A549 treated with Hydrocortisone at 1 μM for 4 hours (cell line): ENCODE measurements at places on chromosomes 4 and X. TPM values are rescaled to one million over a fixed set of nuclear protein-coding genes. Genes with fewer than 3 reads are reported as not detected.

Gene KCND1
- total RNA-seq, result 0.88 to 1.3 TPM (median 0.92 TPM) in 5 replicates

Gene DGKQ
- 4.9 to 7.9 TPM (median 6.6 TPM) in 5 replicates for total RNA-seq

Gene MAGEB6B
- not detected in 5 replicates for total RNA-seq

Gene ETDB
- total RNA-seq, result not detected in 5 replicates

Gene TMPRSS11B
- not detected in 5 replicates for total RNA-seq

Gene ATOH1
- not detected in 5 replicates for total RNA-seq

Gene ARHGEF6
- total RNA-seq, result 0.11 to 0.25 TPM (median 0.18 TPM) in 5 replicates

Gene CENPE
- total RNA-seq, result 5.4 to 9.7 TPM (median 6.5 TPM) in 5 replicates

Gene GPRASP1
- 0.21 to 0.33 TPM (median 0.30 TPM) in 5 replicates for total RNA-seq

Gene JADE1
- 22.2 to 30.5 TPM (median 25.0 TPM) in 5 replicates for total RNA-seq

Gene SYP
- total RNA-seq, result 2.5 to 2.9 TPM (median 2.8 TPM) in 5 replicates

Gene SPARCL1
- total RNA-seq, result not detected in 5 replicates

Gene RAB40AL
- 0.15 to 0.23 TPM (median 0.22 TPM) in 4 of 5 replicates, not detected in the other for total RNA-seq

Gene PARM1
- 0.50 to 0.62 TPM (median 0.55 TPM) in 5 replicates for total RNA-seq

Gene SPANXD
- total RNA-seq, result 0.18 to 0.48 TPM in 2 of 5 replicates, not detected in the others

Gene CT45A3
- total RNA-seq, result 0.26 TPM in 1 of 5 replicates, not detected in the others

Gene SORBS2
- total RNA-seq, result 0.45 to 0.85 TPM (median 0.70 TPM) in 5 replicates

Gene MSX1
- total RNA-seq, result 5.3 to 8.9 TPM (median 8.6 TPM) in 5 replicates

Gene IL2RG
- total RNA-seq, result 0.09 to 0.32 TPM (median 0.23 TPM) in 3 of 5 replicates, not detected in the others

Gene SSX2
- total RNA-seq, result not detected in 5 replicates

Gene DMRTC1B
- total RNA-seq, result not detected in 5 replicates

Gene ATXN3L
- not detected in 5 replicates for total RNA-seq

Gene TKTL2
- not detected in 5 replicates for total RNA-seq

Gene GPAT3
- 28.7 to 37.0 TPM (median 33.5 TPM) in 5 replicates for total RNA-seq

Gene FAM184B
- 0.02 to 0.05 TPM (median 0.02 TPM) in 5 replicates for total RNA-seq

Gene NXF2
- total RNA-seq, result not detected in 5 replicates

Gene GDPD2
- 0.05 to 0.06 TPM in 2 of 5 replicates, not detected in the others for total RNA-seq

Gene TEC
- total RNA-seq, result 1.3 to 2.7 TPM (median 1.5 TPM) in 5 replicates

Gene ENPEP
- 0.01 to 0.14 TPM (median 0.06 TPM) in 5 replicates for total RNA-seq

Gene UGT8
- total RNA-seq, result 0.06 to 0.24 TPM (median 0.12 TPM) in 5 replicates

Gene GRID2
- total RNA-seq, result not detected in 5 replicates
